ENCODE measurements at places on chromosomes 2 and 18.

GRCh38 chr2:138476940-138477339, 24.6 kb upstream of the SPOPL start:
- no peak for DNase-seq

GRCh38 chr18:62209046-62209445, 22.0 kb downstream of the RELCH start:
- no peak for DNase-seq

- no peak for DNase-seq
These were observed 187.4 kb upstream of the SLC8A1 start for GRCh38 chr2:40639320-40639719.

- no peak for DNase-seq
These were observed 621.1 kb downstream of the STK39 start for GRCh38 chr2:167626301-167626700.

GRCh38 chr18:10210057-10210633, 244.3 kb upstream of the APCDD1 start:
- DNase-seq, result no peak

GRCh38 chr2:207469943-207470729, 59.6 kb upstream of the CREB1 start:
- no peak for DNase-seq

DNA sequence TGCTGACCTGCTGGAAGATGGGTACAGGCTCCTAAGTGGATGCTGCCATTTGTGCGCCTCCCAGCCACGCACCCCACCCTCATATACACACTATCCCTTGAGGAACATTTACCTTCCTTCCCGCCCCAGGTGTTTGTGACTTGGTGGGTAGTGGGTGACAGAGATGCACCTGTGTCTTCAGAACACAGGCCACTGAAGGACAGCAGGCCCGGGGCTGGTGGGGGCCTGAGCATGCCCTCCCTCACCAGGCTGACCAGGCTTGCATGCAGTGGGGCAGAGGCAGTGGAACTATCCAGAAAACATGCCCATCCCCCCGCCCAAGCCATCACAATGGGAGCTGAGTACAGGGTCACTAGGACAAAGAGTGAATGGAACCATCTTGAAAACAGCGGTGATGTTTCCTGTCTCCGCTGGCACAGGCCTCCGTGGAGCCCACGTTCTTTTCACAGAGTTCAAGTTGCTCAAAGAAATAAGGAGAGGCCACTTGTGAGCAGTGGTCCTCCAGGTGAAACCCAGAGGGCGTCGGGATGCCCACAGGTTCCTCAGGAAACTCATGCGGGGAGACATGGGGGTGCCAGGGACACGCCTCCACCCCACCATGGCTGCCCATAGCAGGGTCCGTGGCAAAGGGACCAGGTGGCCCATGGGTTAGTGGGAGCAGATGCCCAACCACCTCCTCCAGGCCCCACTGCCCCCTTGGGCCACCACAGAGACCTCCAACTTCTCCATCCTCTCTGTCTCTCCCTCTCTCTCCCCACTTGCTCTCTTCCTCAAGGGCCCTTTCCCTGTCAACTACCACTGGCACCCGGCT, 90.9 kb downstream of the MALT1 start:
- no peak for DNase-seq
